ENCODE measurements at places on chromosomes 7 and 10.

DNA sequence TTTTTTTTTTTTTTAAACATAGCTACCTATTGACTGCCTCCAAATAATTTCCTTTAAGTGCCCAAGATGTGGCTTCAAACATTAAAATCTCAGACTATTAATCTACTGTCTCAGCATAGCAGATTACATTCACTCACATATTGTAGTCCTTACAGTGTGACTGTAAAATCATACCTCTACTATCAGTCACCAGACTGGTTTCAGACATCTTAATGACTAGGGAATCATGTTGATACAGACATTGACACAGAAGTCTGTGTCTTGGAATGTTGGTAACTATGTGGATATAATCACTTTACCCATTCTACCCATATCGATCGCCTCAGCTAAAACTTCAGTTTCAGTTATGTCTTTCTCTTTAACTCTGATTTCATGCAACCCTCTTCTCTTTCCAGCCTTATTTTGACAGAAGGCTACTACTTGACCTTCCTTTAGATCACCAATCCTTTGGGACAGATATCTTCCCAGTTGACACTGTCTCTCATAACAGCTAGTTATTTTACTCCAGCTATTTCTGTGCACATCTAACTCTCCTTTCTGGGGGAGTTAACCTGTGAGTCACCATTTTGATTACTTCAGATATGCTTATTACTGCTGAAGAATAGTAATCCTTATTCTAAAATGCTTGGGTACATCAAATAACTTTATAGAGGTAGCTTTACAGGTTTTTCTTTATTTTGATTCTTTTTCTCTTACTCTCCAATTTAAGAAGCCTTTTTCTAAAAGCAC is 7.0 kb downstream of the TNKS2 start:
- no peak for DNase-seq

DNA sequence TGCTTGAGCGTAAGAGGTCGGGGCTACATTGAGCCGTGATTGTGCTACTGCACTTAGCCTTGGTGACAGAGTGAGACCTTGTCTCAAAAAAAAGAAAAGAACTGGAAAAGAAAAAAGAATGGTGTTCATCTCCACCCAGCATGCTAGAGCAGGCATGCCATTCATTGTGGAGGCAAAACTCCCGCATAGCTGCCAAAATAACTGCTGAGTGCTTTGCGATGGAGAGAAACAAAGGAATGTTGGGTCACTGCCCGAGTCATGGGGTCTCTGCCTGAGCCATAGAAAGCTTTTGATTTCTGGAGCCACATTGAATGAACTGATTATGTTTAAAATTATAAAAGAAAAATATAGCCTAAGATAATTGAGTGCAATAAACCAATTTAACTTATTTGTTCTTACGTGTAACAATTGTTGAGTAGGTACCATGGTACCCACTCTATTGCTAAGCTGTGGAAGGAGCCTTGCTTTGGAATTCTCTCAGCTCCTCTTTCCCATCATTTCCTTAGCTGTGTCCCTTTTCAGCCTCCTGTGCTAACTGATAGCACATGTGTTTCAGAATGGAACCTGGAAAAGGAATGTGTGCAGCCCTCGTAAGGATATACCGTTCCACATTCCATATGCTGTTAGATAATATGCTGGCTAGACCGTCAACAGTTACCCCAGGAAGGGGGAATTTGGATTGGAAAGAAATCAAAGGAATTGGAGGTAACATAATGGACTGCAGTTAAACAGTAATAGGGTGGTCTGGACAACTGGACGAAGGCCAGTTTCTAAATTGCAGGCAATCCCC is 99.0 kb downstream of the KIAA1217 start:
- DNase-seq, result no peak

DNA sequence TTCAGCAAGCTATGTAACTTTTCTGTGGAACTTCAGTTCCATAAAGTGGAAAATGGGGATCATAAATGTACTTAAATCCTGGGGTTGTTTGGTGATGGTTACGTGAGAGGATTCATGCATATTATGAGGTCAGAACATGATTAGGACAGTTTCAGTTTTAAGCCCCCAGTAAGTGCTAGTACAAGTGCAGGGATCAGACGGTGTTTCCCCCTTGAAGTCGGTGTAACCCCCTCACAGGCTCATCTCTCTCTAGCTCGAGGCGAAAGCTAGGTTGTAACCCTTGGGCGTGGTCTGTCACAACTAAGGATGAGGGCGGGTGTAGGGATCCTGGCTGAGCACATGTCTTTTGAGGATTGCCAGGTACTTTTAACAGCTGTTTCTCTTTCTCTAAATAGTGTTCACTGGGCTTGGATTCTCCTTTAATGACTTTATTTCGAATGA is 84.7 kb downstream of the SPAG6 start:
- no peak for DNase-seq

- no peak for DNase-seq
Observed at GRCh38 chr10:9824631-9825071, 1193.0 kb upstream of the CELF2 start.

DNA sequence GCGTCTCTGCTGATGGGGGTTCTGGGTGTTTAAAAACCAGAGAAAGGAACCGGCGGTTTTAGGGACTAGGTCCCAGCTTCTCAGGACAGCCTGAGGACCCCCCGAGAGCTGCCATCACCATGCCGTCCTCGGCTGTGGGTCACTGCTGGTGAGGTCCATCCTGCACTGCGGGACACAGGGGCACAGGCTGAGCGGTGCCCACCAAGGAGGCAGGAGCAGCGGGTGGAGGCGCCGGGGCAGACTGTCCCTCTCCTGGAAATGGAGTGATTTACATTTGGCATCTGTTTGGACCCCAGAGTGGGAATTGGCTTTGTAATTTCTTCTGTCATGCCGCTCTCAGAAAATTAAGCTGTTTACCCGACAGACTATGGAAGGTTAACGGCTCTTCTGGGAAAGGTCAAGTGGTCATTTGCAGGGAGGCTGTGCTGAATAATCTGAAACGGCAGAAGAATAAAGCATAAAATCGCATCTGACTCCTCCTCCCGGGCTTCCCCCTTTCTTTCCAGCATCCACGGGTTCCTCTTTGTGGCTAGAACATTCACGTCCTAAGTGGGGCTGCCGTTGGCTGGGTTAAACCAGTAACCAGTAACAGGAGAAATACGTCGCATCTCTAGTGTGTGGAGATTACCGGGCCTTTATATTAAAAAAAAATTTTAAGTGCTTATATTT is 31.7 kb downstream of the LHPP start:
- no peak for DNase-seq

DNA sequence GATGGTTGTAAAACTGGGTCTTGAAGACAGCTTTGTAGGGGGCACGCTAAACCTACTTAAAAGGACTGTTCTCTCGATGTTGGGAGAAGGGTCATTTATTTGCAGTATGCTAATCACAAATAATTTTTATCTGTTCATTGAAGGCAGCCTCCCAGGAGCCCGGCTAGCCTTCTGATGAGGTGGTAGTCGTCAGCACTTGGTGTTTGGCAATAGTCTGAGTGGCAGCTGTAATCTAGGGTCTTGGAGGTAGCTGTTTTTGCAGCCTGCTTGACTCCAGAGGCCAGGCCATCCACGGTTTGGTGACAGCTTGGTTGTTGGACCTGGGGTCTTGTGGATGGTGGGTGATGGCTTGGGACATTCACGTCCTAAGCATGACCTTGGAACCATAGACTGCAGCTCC is 2.2 kb downstream of the GTF2IRD1 start:
- no peak for DNase-seq

Measured in RKO (cell line).